ENCODE measurements at places on chromosomes 2 and 18.

GRCh38 chr18:46046126-46046525, 25.9 kb downstream of the PSTPIP2 start:
- ATAC-seq, result no peak

GRCh38 chr2:62596061-62596921, 90.3 kb upstream of the TMEM17 start:
- peak; percentile 46 for ATAC-seq

DNA sequence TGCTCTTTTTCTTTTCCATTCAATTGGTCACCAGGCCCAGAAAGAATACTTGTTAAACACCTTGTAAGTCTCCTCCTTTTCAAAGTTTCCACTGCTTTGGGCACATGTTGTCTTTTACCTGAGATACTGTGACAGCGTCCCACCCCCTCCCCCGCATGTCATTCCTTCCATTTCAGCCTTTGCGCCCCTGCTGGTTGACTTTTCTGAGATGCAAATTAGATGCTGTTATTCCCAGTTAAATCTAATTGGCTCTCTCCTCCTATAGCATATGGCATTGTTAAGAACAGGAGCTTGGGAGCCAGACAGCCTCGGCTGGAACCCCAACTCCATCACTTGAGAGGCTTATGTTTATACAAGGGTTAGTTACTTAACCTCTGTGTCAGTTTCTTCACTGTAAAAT, 80.3 kb upstream of the GAREM1 start:
- no peak for ATAC-seq

GRCh38 chr18:48126240-48126639, 195.8 kb upstream of the SMAD2 start:
- ATAC-seq, result no peak

- ATAC-seq, result peak; percentile 57
These were observed 65.5 kb downstream of the DGKD start for GRCh38 chr2:233419602-233420391.

GRCh38 chr2:69798909-69799526, 30.4 kb upstream of the GMCL1 start:
- ATAC-seq, result peak; percentile 93

DNA sequence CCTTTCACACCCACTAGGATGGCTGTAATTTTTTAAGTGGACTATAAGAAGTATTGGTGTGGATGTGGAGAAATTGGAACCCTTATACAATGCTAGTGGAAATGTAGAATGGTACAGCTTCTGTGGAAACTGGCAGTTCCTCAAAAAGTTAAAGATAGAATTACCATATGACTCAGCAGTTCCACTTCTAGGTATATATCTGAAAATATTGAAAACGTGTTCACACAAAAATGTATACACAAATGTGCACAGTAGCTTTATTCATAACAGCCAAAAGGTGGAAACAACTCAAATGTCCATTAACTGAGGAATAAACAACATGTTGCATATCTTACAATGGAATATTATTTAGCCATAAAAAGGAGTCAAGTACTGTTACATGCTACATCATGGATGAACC, 17.7 kb downstream of the TANK start:
- no peak for ATAC-seq

GRCh38 chr2:43341959-43342757, 115.8 kb upstream of the ZFP36L2 start:
- no peak for ATAC-seq

DNA sequence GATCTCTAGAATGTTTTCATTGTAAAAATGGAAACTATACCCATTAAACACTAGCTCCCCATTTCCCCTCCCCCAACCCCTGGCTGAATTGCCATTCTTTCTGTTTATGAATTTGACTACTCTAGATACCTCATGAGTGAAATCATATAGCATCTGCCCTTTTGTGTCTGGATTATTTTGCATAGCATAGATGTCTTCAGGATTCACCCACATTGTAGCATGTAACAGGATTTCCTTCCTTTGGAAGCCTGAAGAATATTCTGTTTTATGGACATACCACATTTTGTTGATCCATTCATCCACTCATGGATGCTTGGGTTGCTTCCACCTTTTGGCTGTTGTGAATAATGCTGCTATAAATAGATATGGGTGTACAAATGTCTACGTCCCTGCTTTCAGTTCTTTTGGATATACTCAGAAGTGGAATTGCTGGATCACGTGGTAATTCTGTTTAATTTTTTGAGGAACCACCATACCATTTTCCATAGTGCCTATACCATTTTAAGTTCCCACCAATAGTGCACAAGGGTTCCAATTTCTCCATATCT, 7.7 kb upstream of the ASB1 start:
- no peak for ATAC-seq

GRCh38 chr2:175500255-175500654, 318.7 kb upstream of the ATP5MC3 start:
- no peak for ATAC-seq

DNA sequence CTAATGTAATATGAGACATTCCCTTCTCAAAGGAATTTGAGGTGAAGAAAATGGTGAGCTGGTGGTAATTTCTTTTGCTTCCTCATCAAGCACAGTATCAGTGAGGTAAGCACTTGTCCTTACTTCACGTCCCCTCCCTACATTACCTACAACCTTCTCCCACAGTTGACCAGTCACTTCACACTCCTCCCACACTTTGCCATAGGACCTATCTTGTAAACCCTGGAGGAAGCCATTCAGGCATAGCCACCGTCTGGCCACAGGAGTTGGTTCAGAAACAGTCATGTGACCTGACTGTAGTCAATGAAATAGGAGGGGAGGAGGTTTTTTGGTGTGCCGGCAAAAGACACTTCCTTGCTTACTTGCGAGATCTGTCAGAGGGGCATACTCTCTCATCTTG, 12.1 kb downstream of the ACOXL start:
- ATAC-seq, result no peak

GRCh38 chr2:200380091-200380561, 73.6 kb downstream of the SPATS2L start:
- ATAC-seq, result peak; percentile 61
